ENCODE measurements at places on chromosomes 5 and 9.
A peak's percentile ranks its signal among the peaks of the same experiment; 100 is the strongest.

- DNase-seq: no peak
Measured at GRCh38 chr5:159051421-159052282, 48.1 kb downstream of the EBF1 start.

GRCh38 chr5:1436036-1436435 is 9.2 kb downstream of the SLC6A3 start:
- no peak for DNase-seq

GRCh38 chr5:135318037-135318436 is 81.0 kb downstream of the MACROH2A1 start:
- DNase-seq: no peak

DNA sequence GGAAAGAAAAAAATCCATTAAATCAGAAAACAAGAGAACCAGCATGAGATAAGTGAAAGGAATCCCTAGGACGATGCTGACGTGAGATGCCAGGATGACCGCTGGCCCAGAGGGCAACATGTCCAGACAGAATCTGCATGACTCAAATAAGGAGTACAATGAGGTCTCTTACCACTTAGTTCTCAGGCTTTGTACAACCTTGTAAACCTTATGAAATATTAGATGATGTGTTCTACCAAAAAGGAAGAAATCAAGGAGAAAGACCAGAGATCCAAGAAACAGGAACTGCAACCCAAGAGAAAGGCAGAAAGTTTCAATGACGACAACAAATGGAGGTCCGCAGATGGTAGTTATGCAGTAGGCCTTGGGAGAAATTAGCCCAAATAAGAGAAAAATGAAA is 2.8 kb upstream of the GPR150 start:
- DNase-seq: no peak

DNA sequence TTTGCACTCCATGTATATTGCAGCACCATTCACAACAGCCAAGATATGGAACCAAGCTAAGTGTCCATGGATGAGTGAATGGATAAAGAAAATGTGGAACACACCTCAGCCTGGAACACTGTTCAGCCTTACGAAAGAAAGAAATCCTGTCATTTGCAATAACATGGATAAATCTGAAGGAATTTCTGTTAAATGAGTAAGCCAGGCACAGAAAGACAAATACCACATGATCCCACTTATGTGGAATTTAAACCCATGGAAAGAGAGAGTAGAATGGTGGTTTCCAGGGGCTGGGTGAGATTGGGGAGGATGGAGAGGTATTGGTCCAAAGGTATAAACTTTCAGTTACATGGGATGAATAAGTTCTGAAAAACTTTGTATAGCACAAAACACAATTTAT is 228.9 kb upstream of the CD180 start:
- no peak for DNase-seq

- DNase-seq: no peak
Measured at GRCh38 chr5:110478895-110479294, 247.6 kb downstream of the TMEM232 start.

DNA sequence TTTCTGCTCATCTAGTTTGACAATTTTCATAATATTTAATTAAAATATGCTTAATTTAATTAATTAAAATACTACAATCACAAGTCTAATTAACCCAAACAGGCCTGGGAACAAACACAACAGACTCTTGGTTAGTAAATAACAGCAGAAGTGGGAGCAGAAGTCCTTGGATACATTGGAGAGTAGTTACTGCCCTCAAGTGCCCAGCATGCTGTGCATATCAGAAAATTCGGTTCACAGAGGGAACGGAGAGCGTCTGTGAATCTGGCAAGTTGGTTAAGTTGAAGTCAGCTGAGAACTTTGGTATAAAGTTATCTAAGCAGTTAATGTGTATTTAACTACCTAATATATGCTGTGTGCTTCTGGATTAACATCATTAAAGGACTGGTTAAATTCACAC is 87.0 kb upstream of the ATG10 start:
- DNase-seq: no peak

- DNase-seq: no peak
Measured at GRCh38 chr5:98492258-98492657, 281.2 kb upstream of the RGMB start.

GRCh38 chr9:76045221-76045620 is 154.7 kb downstream of the PCSK5 start:
- DNase-seq: no peak

- no peak for DNase-seq
Measured at GRCh38 chr5:65262096-65262495, 219.6 kb downstream of the ADAMTS6 start.

GRCh38 chr5:65612298-65612907 is 11.7 kb downstream of the TRIM23 start:
- DNase-seq: no peak

DNA sequence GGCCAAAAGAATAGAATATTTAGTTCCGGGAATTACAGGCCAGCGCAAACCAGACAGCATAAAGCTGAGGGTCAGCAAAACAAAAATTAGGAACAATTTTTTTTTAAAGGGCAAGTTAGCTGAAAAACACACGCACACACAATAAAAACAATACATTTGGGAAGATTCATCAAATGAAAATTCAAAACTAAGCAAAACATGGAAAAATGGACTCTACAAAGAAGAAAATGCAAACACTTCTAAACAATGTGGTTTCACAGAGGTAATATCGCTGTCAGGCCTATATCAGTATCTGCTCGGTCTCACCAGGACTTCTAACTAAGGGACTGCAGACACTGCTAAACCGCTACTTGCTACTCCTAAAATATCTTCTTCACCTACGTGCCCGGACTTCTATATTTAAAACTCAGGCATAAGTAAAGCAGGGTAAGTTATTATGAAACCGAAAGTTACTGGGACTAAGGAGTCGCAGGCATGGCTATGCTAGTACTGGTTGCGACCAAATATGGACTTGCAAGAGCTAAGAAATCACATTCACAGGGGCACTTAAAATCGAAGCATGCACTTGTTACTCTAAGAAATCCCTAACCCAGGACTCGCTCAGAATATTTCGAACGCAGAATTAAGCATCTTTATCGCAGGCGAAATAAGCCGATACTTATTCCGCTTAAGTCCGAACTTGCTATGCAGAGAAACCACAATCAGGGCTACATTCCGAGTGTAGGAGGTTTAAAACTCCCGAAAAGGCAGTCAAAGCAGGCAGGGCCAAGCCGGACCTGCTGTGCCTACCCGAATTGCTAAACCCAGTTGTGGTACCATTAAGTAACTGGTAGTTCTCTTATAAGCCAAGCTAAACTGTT is 2.3 kb downstream of the ANXA2R start:
- DNase-seq: no peak

- no peak for DNase-seq
Measured at GRCh38 chr5:93070938-93071337, 510.1 kb downstream of the NR2F1-AS1 start.

DNA sequence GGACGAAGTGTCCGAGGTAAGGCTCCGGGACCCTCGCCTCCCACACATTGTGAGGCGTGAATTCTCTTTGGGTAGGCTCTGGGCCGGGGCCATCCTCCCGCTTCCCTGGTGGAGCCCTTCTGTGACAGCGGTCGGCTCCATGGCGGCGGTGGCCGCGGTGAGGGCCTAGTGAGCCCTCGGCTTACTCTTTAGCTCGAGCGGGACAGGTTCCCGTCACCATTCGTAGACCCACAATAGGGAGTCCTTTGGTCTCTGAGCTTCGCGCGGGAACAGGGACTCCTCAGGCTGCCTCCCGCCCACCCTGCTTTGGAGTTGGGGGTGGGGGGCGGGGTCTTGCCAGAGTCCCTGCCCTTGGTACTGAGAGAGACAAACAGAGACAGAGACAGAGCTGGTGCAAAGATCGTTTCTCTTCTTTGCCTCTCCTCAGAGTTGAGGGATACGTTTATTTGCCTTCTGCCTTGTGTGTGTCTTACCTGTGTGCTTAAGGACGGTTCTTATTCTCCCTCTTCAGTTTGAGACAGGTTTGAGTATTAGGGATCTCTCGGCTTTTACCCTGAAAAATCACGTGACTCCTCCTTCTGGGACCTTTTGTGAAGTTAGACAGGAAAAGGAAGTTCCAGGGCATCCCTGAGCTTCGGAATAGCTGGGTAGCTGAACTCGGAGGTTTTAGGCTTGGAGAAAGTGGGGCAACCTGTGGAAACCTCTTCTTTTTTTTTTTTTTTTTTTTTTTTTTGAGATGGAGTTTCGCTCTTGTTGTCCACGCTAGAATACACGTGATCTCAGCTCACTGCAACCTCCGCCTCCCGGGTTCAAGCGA is 833 bp downstream of the ANKHD1 start:
- DNase-seq: peak; percentile 1
